ENCODE measurements at places on chromosomes 16 and 17.

- DNase-seq: peak; percentile 81
These were observed 50.9 kb downstream of the CDH11 start for GRCh38 chr16:65070831-65071432.

DNA sequence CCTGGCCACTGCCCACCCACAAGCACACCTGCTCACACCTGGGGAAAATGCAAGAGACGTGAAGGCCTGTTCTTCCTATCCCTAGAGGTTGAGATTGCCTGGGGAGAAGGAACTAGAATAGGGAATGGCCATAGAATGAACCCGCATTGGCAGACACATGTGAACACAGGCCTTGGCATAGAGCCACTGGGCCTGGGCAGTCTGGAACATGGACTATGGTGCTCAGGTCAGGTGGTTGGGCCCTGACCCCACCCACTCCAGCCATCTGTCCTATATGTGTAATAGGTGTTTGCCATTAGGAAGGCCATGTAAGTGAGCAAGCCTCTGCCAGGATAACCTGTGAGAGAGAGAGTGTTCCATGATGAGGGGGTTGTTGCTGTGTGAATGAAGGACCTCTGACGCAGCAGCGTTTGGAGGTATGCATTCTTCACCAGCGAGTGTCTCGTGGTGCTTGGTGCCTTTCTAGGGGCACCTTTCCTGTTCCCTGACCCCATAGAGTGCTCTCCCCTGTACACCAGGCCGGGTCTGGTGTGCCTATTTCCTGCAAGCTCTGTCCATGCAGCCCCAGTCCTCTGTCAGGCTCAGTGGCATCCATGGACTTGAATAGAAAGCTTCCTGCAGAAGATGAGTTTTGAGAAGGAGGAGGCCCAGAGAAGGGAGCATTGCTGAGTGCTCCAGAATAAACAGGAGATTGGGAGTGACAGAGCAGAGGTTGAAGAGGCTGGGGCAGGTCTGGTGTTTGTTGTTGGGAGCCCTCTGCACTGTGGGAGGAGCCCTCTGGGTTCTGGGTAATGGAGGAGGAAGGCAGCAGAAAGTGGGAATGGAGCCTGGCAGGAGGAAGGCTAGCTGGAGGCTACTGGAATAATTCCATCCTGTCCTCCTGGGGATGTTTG is 15.6 kb downstream of the CTRL start:
- DNase-seq: no peak

GRCh38 chr17:61863801-61864126 is 436 bp upstream of the BRIP1 start:
- DNase-seq: no peak

- DNase-seq: no peak
These were observed 9.2 kb downstream of the RAB40C start for GRCh38 chr16:598823-599739.

GRCh38 chr16:77335652-77336234 is 99.1 kb downstream of the ADAMTS18 start:
- DNase-seq: no peak

GRCh38 chr16:87678618-87679017 is 76.3 kb downstream of the JPH3 start:
- no peak for DNase-seq

DNA sequence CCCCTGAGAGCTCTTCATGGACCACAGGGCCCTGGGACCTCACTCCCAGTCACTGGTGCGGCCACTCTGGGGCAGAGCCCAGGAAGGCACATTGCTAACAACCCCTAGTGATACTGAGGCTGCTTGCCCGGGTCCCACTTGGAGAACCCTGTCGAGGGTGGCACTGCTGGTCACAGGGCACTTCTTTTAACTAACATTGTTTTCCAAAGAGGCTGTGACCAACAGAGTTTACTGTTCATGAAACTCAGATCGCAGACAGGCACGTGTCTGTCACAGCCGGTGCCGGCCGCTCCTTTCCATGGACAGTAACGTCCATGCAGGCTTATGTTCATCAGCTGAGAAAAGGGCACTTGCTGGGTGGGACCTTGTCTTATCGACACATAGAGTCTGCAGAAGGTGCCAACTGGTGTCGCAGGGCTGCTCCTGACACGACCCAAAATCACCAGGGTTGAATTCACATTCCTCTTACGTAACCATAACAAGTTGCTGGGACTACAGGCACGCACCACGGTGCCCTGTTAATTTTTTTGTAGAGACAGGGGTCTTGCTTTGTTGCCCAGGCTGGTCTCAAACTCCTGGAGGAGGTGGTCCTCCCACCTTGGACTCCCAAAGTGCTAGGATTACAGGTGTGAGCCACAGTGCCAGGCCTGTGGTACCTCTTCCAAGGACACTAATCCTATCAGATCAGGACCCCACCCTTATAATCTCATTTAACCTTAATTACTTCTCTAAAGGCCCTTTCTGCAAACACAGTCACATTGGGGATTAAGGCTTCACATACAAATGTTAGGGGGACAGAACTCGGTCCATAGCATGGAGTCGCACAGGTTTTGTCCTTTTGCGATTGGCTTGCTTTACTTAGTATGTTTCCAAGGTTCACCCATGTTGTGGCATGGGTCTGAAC is 1.2 kb upstream of the ZC3H18 start:
- DNase-seq: no peak

- peak; percentile 34 for DNase-seq
These were observed 773 bp downstream of the BLTP2 start for GRCh38 chr17:28643983-28644786.
